Airway epithelial cell (primary cell): ENCODE measurements at places on chromosomes 6 and 20. TPM values are rescaled to one million over a fixed set of nuclear protein-coding genes. Genes with fewer than 3 reads are reported as not detected.

The SNAI1 gene
- total RNA-seq, result not detected in 2 replicates

The POM121L2 gene
- not detected in 2 replicates for total RNA-seq

The EEF1A2 gene
- total RNA-seq, result 2.3 and 3.2 TPM in 2 replicates

The PGC gene
- not detected in 2 replicates for total RNA-seq

The PRPH2 gene
- 0.14 TPM in 2 replicates for total RNA-seq

The ZBTB24 gene
- 5.5 and 5.7 TPM in 2 replicates for total RNA-seq

The DZANK1 gene
- 0.71 and 1.1 TPM in 2 replicates for total RNA-seq

The SLC35F1 gene
- not detected in 2 replicates for total RNA-seq

The CTAGE9 gene
- not detected in 2 replicates for total RNA-seq

The HRH3 gene
- not detected in 2 replicates for total RNA-seq

The NKX2-2 gene
- not detected in 2 replicates for total RNA-seq

The MUC21 gene
- total RNA-seq, result 0.14 TPM in 1 of 2 replicates, not detected in the other

The DNAH8 gene
- not detected in 2 replicates for total RNA-seq

The TRIM31 gene
- 0.05 TPM in 1 of 2 replicates, not detected in the other for total RNA-seq

The COL9A1 gene
- not detected in 2 replicates for total RNA-seq

The PRL gene
- total RNA-seq, result not detected in 2 replicates

The RAD21L1 gene
- not detected in 2 replicates for total RNA-seq

The CLPSL1 gene
- total RNA-seq, result not detected in 2 replicates

The CGA gene
- total RNA-seq, result not detected in 2 replicates
